ENCODE measurements at places on chromosomes 7 and 10.

- no peak for DNase-seq
Measured at GRCh38 chr7:113044394-113044793, 42.2 kb downstream of the GPR85 start.

DNA sequence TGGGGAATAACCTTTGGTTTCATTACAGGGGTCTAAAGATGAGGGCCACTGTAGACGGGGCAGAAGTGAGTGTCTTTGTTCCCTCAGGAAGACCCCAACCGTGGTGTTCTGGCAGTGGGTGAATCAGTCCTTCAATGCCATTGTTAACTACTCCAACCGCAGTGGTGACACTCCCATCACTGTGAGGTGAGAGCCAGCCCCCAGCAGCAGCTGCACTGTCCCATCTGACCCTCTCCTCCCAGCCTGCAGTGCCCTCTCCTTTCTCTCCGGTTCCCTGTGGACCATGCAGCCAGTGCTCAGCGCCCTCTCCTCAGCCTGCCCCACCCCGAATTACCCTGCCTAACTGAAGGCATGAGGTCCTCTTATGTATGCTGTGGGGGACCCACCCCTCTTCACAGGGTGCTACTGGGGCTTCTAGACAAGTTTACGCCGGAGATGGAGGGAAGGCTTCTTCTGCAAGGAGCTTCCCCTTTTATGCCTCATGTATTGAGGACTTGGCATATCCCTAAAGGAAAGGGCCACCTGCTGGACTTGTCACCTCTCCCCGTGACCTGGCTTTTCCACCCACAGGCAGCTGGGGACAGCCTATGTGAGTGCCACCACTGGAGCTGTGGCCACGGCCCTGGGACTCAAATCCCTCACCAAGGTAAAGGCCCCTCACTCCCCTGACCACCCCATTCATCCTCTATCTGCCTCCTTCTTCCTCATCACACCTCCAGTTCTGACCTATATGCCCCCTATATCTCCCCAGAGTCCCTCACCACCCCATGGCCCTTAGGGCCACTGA lies 5.1 kb downstream of the SFXN3 start:
- no peak for DNase-seq

GRCh38 chr10:983401-983800 lies 4.8 kb upstream of the GTPBP4 start:
- DNase-seq, result no peak

- peak; percentile 23 for DNase-seq
Measured at GRCh38 chr10:132938472-132939339, 3.7 kb downstream of the CFAP46 start.

GRCh38 chr7:111071556-111071955 lies 19.4 kb upstream of the LRRN3 start:
- no peak for DNase-seq

GRCh38 chr10:22659866-22660265 lies 54.5 kb downstream of the PIP4K2A start:
- DNase-seq, result no peak

GRCh38 chr10:19638182-19638895 lies 177.9 kb upstream of the PLXDC2 start:
- peak; percentile 95 for DNase-seq

- no peak for DNase-seq
Measured at GRCh38 chr7:150979713-150980390, 1.7 kb upstream of the KCNH2 start.

DNA sequence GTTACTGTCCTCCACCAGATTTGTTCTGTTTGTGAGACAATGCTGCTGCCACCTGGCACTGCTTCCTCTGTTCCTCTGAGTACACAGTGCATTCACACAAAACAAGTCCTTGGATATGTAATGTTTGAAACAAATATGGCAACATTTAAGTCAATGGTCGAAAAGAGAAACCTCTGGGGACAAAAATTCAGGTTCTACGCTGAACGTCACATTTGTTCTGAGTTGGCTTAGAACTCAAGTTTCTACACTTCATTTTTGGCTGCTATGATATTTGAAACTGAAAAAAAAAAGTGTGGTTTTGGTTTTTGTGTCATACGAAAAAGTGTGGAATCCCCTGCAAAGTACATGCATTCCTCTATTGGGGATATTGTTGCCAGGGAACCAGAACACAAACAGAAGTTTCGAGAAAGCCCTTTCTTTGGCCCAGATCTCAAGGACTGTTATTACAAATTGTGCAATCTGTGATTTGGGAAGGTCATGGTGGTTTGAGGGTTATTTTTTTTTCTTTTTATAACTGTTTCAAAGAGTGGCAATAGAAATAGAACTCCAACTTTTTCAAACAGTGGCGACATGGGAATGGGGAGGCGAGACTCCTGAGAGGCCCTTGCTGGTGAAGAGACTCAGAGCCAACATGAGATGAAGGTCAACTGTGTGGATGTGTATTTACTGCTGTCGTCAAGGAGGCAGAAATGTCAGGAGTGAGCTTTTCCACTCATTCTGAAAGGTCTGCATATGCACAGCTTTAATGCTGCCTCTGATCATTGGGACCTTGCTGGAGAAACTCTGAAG lies 127.5 kb downstream of the CUBN start:
- DNase-seq, result peak; percentile 98

DNA sequence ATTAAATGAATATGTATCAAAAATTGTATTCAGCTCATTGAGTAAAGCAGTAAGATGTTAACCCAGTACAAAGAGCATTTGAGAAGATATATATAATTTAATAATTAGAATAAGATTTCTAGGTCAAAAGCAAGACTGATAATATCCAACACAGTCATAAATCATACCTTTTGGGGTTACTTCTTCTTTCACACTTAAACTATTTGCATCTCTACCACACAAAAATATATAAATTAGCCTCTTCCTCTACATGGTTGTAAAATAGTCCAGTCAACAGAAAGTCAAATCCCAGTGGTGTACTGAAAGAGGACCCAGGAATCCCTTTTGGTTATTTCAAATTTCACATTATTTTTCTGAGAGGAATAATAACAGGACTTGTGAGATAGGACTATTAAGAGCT lies 204.6 kb upstream of the INHBA start:
- no peak for DNase-seq

- no peak for DNase-seq
Measured at GRCh38 chr7:82274681-82275080, 168.9 kb downstream of the CACNA2D1 start.

- peak; percentile 29 for DNase-seq
Measured at GRCh38 chr10:20185116-20185515, 368.9 kb downstream of the PLXDC2 start.

DNA sequence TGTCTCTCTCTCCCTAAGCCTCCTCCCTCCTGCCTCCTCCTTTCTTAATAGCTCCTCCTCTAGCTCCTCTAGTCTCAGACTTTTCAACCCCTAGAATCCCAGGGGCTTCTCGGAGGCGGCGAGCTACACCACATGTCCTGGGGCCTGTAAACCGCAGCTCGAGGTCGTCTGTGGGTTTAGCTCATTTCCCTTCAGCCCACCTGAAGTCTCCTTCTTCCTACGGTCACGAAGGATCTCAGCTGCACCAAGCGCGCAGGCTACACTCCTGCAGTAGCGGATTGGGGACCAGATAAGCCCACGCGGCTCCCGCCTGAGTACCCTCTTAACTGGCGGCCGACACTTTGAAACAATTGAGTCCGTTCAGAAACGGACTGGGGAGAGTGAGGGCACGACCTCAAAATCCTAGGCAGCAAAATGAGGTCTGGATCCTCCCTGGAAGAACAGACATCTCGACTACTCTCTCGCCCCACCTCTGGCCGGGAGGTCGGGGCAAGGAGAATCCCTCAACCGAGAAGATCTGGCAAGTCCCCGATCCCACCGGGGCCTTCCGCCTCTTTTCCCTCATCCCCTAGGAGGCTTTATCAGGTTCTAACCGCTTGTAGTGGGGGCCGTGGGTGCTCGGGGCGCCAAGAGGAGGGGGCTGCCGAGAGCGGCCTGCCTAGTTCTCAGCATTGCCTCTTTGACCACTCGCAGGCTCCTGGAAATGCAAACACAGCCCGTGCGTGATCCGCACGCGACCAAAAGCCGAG lies 1.3 kb upstream of the SORCS3 start:
- no peak for DNase-seq

- DNase-seq, result no peak
Measured at GRCh38 chr7:135862586-135863340, 114.2 kb upstream of the FAM180A start.

DNA sequence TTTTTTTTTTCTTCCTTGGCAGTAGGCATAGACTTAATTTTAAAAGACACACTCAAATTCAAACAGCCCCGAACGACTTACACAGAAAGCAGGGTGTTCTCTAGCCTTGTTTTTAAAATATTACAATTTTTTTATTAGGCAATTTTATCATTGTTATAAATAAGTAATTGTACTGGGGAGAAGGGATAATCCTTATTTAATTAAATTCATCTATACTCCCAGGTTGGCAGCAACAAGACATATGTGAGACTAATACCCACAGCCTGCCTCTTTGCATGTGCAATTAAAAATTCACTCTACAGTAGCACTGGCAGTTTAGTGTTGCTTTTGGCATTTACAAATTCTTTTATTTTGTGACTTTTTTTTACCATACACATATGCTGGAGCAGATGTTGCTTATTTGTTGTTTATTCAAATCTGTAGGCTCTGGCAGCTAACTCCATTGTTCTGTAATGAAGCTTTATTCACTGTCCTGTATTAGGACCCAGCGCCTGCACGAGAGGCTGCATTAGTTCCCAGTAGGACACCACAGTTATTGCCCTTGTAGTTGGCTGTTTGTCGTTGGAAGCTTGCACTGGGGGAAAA lies 84.9 kb upstream of the PPP1R17 start:
- DNase-seq, result no peak

GRCh38 chr10:28263136-28263857 lies 39.6 kb downstream of the MPP7 start:
- DNase-seq, result no peak

DNA sequence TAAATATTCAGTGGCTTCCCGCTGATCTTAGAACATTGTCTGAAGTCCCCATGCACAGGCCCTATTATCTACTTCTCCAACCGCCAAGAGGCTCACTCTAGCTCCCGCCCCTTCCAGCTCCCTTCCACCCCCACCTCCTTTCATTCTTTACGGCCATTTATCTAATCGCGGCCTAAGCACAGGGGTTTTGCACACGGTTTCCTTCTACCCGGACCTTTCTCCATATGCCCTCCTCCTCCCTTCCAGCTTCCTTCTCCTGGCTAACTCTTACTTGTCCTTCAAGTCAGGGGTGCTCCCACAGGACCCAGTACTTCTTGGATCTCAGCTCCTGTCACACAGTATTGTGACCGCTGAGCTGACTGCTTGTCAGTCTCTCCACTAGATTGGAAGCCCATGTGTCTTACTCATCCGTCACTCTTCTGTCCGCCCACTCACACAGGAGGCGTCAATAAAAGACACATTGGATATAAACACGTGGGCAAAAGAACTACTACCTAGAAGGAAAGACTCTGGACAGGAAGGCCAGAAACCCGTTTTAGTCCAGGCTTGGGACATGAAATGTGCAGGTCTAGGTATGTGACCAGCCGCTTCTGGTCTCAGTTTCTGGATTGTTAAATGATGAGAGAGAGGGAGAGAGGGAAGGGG lies 20.2 kb upstream of the HPS1 start:
- DNase-seq, result no peak

GRCh38 chr10:78952030-78952429 lies 116.7 kb upstream of the ZMIZ1 start:
- no peak for DNase-seq

- no peak for DNase-seq
Measured at GRCh38 chr7:76236224-76236623, 34.5 kb downstream of the SRRM3 start.

- DNase-seq, result no peak
Measured at GRCh38 chr10:86343761-86344160, 22.8 kb downstream of the GRID1 start.

- DNase-seq, result no peak
Measured at GRCh38 chr10:126016156-126016805, 119.9 kb downstream of the FANK1 start.

- DNase-seq, result no peak
Measured at GRCh38 chr10:23437963-23438546, 820 bp upstream of the OTUD1 start.

- no peak for DNase-seq
Measured at GRCh38 chr7:139972029-139972428, 90.7 kb downstream of the PARP12 start.

DNA sequence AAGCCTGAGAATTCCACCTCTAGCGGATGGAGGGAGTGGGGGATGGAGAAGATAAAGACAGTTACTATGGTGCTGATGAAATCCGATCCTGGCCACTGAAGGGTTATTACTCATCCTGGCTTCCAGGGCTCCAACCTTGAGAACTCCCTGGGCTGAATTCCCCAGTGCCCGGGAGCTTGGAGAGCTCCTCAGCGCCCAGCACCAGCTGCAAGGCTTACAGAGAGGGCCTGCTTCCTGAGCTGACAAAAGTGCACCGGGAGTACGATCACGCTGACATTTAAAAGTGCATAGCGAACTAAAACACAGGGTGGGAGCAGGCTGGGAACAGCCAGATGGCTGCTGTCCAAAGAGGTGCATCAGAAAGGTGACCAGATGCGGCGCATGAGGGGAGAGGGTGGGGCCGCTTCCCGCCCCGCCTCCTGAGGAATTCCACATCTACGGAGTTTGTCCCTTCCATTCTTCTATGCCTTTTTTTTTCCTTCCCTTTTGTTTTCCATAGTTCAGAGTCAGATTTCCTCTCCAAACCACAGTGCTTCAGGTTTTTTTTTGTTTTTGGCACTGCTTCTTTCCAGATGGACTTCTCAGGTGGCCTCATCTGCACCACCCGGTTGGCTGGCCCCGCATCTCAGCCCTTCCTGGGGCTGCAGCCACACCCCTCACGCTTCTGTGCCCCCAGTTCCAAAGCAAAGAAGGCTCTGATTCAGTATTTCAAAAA lies 62.4 kb upstream of the MKRN1 start:
- DNase-seq, result peak; percentile 98

- DNase-seq, result peak; percentile 13
Measured at GRCh38 chr7:50940621-50941020, 157.9 kb upstream of the GRB10 start.

DNA sequence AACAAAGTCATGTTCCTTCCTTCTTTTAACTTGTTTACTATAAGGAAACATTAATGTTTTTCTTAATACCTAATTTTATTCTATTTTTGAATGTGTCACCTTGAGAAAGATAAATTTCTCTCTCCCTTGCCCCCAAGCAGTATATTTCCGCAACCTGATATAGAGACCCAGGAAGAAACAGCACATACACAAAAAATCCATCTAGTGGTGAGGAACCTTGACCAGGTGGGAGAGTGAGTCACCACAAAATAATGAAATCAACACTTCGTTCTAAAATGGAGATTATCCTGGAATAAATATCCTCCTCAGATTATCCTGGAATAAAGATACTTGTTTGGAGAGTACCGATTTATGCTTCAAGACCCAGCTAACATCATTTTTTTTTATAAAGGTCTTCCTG lies 232.9 kb upstream of the PTN start:
- no peak for DNase-seq

GRCh38 chr7:2862831-2863361 lies 18.8 kb upstream of the GNA12 start:
- DNase-seq, result peak; percentile 81
